ENCODE measurements at places on chromosomes 16 and 17.

GRCh38 chr16:66289051-66289680 is 77.3 kb upstream of the CDH5 start:
- no peak for DNase-seq

DNA sequence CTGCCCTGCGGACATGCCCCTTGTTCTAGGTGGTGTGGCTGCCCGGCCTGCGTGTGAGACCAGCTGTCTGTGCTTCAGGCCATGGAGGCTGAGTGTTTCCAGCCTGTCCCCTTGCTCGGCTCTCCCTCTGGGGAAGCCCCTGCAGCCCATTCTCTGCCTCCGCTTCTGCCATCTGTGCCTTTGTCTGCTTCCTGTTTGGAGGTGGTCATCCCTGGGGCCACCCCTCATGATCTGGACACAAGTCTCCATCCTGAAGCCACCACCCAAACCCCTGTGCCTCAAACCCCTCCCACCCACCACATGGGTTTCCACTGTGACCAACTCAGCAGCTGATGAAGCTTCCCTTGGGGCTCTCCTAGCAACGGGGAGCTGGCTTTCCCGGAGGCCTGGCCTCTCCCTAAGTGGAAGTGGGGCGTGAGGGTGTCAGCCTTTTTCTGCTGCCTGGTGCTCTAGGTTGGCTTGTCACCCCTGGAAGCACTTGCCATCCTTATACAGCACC is 184.9 kb downstream of the SEC14L1 start:
- DNase-seq, result no peak

DNA sequence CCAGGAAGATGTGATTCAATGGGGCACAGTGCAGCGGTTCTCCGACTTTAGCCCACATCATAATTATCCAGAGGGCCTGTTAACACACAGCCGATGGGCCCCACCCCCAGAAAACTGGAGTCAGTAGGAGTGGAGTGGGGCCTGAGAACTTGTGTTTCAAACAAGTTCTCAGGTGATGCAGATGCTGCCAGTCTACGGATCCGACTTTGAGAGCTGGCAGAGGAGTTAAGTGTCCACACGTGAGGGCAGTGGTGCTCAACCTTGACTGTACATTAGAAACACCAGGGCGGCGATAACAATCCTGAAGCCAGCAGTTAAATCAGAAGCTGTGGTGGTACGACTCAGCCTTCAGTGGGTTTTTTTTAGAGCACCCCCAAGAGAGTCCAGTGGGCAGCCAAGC is 75.0 kb downstream of the GPRC5B start:
- DNase-seq, result no peak

- DNase-seq, result peak; percentile 14
These were observed 1.9 kb upstream of the LCMT1 start for GRCh38 chr16:25109643-25110042.
